HCT116 (cell line): ENCODE measurements at places on chromosomes 6 and 20.

GRCh38 chr6:46756469-46757213, 9.9 kb downstream of the ANKRD66 start:
- no peak for DNase-seq

GRCh38 chr6:50451826-50452400, 261.4 kb upstream of the TFAP2D start:
- no peak for DNase-seq

DNA sequence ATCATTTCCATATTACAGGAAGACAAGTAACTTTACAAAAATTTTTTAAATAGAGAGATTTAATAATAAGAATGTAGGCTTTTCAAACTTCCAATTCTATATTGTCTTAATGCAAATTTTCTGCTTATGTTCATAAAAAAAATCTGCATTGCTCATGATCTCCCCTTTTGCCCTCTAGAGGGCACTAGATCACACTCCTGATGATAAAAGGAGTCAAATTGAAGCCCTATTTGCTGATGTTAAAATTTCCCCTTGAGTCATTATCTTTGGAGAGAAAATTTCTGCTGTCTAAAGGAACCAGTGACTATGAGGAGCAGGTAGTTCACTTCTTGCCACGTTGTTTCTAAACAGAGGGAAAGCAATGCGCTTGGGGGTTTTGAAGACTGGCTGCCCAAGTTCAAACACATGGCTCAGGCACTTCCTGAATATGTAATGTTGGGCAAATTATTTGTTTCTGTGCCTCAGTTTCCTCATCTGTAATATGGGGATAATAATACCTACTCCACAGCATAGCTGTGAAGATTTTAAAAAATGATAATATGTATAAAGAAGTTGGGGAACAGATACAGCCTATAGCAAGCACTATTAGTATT, 874.2 kb downstream of the TFAP2A start:
- peak; percentile 47 for DNase-seq

DNA sequence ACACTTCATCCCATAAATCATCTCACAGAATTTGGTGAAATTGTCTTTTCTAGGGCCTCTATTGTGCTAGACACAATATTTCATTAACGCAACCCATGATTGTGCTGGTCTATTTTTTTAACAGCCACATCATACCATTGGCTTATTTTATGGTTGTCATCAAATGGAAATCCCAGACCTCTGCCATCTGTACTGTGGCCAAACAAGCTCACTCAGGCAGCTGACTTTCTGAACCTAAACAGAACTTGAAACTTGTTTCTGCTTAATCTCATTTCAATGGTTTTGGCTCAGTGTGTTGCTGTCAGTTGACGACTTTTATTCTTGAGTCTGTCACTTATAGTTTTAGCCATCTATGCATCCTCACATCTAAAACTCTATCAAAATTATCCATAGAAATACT, 111.8 kb downstream of the HAO1 start:
- DNase-seq, result no peak

DNA sequence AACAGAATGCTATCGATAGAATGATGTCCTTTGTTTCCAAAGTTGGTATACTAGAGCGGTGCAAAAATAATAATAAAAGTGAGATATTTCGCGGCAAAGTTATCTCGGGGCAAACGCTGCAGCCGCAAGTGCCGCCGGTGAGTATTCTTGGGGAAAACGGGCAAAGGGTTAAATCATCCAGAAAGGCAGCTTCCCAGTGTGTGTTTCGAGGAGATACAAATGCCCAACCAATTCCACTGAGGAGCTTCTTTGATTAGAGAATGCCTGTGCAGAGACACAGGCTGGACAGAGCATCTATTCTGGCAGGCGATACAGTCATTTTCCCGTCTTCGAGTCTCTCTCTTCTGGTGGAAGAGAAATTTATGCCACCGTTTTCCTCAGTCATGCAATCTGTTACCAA, 58.0 kb upstream of the MPC1 start:
- DNase-seq, result no peak
